ENCODE measurements at places on chromosomes 3 and 15.

- DNase-seq, result no peak
These were observed 276.6 kb downstream of the UBE2E2 start for GRCh38 chr3:23479615-23480328.

DNA sequence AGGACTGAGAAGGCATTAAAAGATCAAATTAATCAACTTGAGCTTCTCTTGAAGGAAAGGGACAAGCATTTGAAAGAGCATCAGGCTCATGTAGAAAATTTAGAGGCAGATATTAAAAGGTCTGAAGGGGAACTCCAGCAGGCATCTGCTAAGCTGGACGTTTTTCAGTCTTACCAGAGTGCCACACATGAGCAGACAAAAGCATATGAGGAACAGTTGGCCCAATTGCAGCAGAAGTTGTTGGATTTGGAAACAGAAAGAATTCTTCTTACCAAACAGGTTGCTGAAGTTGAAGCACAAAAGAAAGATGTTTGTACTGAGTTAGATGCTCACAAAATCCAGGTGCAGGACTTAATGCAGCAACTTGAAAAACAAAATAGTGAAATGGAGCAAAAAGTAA lies 149.7 kb upstream of the LRRFIP2 start:
- DNase-seq, result no peak

GRCh38 chr15:43977072-43977884 lies 150.5 kb downstream of the WDR76 start:
- DNase-seq, result no peak

GRCh38 chr3:80232760-80233159 lies 465.0 kb upstream of the ROBO1 start:
- no peak for DNase-seq

- no peak for DNase-seq
These were observed 59.0 kb upstream of the NECTIN3 start for GRCh38 chr3:111012388-111013248.

- DNase-seq, result no peak
These were observed 561.4 kb downstream of the GABRG3 start for GRCh38 chr15:27532358-27532757.

- no peak for DNase-seq
These were observed 151.6 kb downstream of the SERPINI1 start for GRCh38 chr3:167887096-167887495.

- no peak for DNase-seq
These were observed 584 bp upstream of the XCR1 start for GRCh38 chr3:46027736-46028397.

DNA sequence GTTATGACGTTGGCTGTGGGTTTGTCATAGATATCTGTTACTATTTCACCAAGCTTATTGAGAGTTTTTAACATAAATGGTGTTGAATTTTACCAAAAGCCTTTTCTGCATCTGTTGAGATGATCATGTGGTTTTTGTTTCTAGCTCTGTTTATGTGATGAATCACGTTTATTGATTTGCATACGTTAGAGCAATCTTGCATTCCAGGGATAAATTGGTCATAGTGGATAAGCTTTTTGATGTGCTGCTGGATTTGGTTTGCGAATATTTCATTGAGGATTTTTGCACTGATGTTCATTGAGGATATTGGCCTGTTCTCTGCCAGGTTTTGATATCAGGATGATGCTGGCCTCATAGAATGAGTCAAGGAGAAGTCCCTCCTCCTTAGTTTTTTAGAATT lies 117.8 kb downstream of the DOCK3 start:
- DNase-seq, result no peak

DNA sequence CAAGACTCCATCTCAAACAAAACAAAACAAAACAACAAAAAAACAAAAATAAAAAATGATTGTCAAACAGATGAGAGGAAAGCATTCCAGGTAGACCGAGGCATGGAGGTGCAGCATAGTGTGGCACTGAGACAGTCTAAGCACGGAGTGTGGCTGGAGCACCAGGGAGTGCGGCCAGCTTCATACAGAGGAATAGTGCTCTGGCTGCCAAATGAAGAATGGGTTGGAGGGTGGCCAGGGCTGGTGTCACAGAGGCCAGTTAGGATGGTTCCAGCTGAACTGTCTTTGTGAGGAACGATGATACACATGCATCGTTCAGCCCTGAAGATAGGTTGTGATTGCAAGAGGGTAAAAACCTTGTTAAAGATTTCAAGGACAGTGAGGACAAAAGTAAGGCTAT lies 28.3 kb downstream of the MITF start:
- DNase-seq, result no peak

GRCh38 chr3:73401616-73402279 lies 223.0 kb downstream of the PDZRN3 start:
- DNase-seq, result no peak

DNA sequence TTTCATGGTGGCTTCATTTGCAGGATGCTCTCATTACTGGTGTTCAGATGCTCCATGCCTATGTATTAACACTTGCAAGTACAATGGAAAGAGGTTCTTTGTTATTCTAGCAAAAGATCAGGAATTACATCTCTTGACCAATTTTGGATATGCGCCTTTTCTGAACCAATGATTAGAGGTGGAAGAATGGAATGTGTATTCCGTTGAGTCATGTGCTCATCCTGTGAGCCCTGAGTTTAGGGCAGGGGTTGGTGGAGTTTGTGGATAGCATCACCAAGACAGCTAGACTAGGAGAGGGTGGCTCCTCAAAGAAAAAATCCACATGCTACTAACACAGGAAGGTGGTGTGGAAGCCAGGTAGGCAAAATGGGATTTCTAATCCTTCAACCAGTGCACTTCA lies 80.7 kb upstream of the SLC25A26 start:
- DNase-seq, result no peak

DNA sequence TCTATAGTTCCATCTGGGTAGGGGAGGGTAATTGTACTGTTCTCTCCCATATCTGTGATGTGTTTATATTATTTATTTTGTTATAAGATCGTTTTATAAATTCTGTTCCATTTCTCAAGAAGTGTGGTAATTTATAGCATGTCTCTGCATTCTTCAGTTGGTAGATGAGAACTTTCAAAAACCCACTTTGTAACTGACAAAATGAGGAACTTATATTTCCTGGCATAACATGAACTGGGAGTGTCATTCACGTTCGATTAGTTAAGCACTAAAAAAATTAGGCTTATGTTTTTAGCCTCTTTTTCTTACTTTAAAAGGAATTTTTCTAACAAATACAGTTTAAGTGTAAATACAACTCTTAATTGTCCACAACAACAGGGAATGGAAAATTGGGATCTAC lies 230.8 kb downstream of the CGGBP1 start:
- no peak for DNase-seq

DNA sequence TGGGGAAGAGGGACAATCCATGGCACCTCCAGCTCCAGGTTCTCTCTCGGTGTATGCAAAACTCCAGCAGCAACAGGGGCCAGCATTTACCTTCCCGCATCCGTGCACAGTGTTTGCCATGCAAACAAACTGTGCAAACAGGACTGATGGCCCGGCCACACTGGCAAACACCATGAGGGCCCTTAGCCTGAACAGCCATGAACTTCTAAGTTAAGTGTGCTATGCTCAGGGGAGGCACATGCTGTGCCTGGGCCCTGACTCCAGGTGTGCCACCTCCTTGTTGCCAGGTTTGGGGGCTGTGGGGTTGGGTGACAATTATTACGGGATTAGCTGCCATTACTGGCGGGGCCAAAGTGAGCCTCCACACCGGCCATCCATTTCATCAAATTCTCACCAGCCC lies 57.5 kb downstream of the CACNA2D2 start:
- no peak for DNase-seq

GRCh38 chr3:25468866-25469319 lies 40.8 kb downstream of the RARB start:
- no peak for DNase-seq

- DNase-seq, result no peak
These were observed 186.9 kb downstream of the FAM43A start for GRCh38 chr3:194872669-194872977.

GRCh38 chr3:141368925-141369794 lies 856 bp downstream of the ZBTB38 start:
- no peak for DNase-seq

DNA sequence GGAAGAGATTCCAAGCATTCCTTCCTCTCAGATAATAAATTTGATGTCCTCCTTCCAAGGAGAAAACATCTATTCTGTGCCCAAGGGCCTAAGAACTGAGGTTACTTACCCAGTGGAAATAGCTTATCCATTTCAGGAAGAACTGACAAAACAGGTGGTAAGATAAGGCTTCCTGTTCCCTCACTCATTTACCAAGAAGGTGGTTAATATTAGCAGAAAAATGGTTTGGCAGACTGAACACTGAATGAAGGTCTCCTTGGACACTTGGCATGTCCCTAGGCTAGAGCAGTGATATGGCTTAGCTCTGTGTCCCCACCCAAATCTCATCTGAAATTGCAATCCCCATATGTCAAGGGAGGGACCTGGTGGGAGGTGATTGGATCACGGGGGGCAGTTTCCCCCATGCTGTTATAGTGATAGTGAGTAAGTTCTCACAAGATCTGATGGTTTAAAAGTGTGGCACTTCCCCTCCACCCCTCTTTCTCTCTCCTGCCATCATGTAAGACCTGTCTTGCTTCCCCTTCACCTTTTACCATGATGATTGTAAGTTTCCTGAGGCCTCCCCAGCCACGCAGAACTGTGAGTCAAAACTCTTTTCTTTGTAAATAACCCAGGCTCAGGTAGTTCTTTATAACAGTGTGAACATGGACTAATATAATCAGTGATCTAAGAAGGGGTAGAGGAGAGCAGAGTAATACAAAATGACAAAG lies 127.4 kb downstream of the ST8SIA2 start:
- DNase-seq, result no peak

DNA sequence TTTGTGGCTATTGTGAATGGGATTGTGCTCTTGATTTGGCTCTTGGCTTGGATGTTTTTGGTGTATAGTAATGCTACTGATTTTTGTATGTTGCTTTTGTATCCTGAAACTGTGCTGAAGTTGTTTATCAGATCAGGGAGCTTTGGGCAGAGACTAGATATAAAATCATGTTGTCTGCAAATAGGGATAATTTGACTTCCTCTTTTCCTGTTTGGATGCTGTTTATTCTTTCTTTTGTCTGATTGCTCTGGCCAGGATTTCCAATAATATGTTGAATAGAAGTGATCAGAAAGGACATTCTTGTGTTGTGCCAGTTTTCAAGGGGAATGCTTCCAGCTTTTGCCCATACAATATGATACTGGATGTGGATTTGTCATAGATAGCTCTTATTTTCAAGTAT lies 66.1 kb downstream of the CHCHD6 start:
- DNase-seq, result no peak

DNA sequence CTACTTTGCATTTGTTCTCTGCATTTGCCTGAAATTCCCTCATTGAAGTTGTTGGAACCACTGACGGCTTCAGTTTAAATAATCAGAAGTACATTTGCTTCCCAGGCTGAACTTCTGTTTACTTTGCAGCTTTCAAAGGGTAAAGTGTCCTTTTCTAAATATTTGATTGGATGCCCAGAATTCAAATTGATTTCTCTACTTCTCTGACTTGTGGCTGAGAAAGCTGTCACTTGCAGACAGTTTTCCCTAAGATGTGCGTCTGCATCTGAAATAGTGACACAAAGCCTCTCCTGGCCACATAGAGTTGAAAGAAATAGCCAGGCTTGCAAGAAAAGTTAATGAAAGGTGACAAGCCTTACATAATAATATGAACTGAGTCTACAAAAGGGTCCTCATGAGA lies 299.6 kb downstream of the THSD4 start:
- DNase-seq, result no peak

DNA sequence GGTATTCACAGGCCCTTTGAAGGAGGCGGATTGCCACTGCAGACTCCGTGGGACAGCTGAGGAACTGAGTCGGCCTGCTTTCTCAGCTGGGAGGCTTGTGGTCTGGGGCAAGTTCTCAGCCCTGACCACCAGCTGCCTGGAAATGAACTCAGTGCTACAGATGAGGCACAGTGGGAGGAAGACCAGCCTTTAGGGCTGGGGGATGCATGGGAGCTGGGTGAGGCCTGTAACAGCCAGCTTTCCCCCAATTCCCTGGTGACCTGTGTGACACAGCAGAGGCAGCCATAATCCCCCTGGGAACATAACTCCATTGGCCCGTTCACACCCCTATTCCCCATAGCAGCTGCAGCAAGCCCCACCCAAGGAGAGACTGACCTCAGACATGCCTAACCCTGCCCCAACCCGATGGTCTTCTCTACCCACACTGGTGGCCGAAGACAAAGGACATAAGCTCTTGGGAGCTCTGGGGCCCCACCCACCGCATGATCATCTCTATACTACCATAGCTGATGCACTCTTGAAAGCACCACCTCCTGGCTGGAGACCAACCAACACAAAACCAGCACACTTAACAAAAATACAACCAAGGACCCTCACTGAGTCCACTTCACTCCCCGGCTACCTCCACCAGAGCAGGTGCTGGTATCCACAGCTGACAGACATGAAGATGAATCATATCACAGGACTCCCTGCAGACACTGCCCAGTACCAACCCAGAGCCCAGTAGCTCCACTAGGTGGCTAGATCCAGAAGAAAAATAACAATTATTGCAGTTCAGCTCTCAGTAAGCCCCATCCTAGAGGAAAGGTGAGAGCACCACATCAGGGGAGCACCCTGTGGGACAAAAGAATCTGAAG lies 24.9 kb downstream of the ZMAT3 start:
- no peak for DNase-seq

- no peak for DNase-seq
These were observed 35.2 kb upstream of the SLC41A3 start for GRCh38 chr3:126119008-126119675.

DNA sequence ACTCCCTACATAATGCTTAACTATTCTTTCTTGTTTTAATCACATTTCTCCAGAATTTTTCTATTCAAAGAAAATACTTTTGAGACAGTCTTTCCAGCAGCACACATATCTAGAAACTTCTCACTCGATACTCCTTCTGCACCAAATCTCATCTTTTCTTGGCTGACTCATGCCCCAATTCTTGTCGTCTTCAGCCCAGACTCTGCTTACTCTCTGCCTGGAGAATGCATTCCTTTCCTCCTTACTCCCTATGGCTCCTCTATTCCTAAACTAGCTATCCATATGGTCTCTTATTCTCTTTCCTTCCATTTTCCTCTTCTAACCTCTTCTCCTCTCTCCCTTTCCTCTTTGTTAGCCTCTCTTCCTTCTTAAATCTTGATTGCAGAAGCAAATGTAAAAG lies 158.7 kb downstream of the GBE1 start:
- no peak for DNase-seq

GRCh38 chr15:92140796-92141195 lies 252.9 kb upstream of the ST8SIA2 start:
- DNase-seq, result no peak

DNA sequence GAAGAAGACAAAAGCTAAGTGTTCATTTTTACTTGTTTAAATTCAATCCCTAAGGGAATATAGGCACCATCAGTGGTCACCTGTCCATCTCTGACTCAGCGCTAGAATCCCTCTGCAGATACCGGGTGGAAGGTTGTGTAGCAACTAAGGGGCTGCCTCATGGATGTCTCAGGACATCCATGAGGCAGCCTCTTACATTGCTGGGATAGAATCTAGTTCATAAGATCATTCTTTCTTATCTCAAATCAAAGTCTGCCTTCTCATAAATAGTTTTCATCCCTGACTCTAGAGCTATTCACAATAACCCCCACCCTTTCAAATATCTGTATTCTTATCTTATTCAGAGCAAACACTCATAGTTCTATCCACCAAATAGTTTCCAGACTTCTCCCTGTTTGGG lies 38.1 kb downstream of the HSPBAP1 start:
- DNase-seq, result no peak

Data from stimulated activated CD4-positive, alpha-beta T cell treated with anti-CD3 and anti-CD28 coated beads, Interleukin-4, amount 100 ng/mL, for 4 hours (primary cell).